Left renal pelvis (tissue), 4 donors: ENCODE measurements at places on chromosomes 12 and 14.
A peak's percentile ranks its signal among the peaks of the same experiment; 100 is the strongest.

GRCh38 chr12:110556705-110557104, 26.4 kb downstream of the PPTC7 start:
- no peak for DNase-seq

GRCh38 chr12:48788854-48789775, at the start of gene ADCY6:
Gene ADCY6 (minus strand): TSS chr12:48789089. CDS start chr12:48783434, 5,655 bp downstream.
- DNase-seq = peak; percentile 72

DNA sequence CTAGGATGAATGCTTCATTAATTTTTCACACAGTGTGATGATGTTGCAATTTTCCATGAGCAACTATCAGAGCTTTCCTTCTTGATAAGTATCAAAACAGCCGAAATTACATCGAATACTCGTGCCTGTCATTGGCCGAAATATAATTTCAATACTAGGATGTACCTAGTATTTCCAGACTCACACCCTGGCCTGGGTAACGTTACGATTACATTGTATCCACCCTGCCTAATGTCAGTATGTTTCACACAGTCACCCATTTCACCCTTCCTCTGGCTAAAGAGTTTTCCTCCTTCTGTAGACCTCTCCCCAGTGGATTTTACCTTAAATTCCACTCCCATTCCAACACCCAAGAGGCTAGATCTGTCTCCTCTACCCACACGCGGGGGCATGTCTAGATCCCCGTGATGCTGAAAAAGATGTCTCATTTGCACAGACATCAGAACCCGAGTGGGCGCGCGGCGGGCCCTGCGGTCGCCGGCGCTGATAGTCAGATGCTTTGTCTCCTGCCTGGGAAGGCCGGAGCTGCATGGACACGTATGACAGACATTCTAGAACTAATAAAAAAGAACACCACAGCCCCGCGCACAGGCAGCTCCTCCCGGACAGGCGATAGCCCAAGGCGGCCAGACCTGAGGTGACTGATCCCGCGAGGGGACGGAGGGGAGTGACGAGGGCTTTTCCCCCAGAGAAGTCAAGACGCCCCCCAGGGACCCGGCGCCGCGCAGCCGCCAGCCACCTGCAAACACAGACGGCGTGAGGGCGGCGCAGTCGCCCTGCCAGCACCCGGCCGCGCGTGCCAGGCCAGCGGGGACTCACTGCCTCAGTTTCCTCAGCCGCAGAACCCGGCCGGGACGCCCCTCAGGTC, 723 bp downstream of the KIF21A start:
- no peak for DNase-seq

- DNase-seq = no peak
Observed at GRCh38 chr12:30569426-30569825, 126.2 kb downstream of the IPO8 start.

GRCh38 chr12:105575235-105575634, 244.7 kb downstream of the C12orf75 start:
- no peak for DNase-seq
